ENCODE measurements at places on chromosomes 2 and 18.

DNA sequence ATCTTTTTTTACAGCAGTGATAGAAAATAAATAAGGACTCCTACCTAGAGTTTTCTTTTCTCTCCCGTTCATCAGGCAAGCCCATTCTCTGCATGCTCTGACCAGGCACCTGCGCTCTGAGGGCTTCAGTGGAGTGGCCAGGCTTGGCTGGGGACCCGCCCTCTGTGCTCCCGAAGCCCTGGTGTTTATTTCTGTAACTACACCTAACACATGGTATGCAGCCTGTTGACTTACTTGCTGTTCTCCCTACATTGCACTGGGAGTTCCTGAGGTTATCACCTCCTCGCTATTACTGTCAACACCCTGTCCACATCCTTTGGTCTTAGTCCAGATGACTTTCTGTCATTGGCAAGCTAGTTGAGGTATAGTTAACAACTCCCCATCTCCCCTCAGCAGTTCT lies 317.7 kb downstream of the LPIN1 start:
- DNase-seq: no peak

- DNase-seq: no peak
Observed at GRCh38 chr2:223949241-223949840, 4.2 kb upstream of the WDFY1 start.

DNA sequence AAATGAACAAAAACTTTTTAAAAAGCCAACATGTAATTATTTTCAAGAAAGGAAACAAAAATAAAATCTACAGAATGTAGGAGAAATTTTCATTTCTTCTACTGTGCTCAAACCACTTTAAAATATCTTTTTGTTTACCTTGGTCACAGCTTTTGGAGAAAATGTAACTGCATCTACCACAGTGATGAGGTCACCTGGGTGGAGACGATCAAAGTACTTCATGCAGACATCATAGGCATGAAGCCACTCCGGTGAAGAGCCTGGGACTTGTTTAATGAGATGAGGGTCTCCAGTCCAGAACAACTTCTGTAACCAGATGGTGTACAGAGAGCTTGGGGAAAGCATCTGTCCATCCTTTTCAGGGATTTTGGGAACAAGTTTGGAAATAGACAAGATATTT lies 285.8 kb downstream of the NBAS start:
- DNase-seq: no peak

GRCh38 chr2:42844901-42845821 lies 52.8 kb upstream of the HAAO start:
- no peak for DNase-seq

- no peak for DNase-seq
Observed at GRCh38 chr2:105401867-105402266, 3.0 kb upstream of the FHL2 start.

GRCh38 chr2:12597610-12598009 lies 119.1 kb upstream of the TRIB2 start:
- no peak for DNase-seq

DNA sequence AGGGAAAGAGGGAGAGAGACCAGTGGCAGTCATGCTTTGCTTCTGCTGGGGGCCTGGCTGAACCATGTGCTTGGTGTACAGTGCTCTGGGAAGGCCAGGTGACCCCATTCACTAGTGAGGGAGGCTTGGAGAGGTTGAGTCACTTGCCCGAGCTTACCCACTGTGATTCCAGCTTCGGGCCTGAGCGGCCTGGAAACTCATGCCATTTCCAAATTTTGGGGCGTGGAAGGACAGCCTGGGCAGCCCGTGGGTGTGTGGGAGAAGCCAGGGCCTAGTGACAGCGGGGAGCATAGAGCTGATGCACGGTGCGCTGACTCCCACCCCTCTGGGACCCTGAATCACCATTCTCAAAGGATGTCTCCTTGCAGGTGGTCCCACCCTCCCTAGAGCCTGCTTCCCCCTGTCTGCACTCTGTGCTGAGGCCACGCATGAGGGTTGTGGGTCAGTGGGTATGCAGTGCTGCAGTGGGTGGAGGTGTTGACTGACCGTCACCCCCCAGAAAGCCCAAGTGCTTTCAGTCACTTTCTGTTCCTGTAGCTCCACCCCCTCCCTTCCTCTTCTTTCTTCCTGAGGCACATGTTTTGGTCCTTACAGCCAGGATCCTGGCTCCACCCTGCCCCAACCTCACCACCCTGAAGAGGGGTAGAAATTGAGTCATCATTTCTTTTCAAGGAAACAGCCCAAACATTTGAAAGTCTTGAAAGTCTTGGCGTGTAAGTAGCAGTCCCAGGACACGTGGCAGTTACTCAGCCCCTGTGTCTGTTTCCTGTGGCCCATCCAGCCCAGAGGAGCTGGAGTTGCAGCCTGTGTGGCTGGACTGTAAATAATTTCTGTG lies 69.3 kb upstream of the MCFD2 start:
- DNase-seq: no peak

GRCh38 chr2:129744649-129745048 lies 234.8 kb upstream of the RAB6C start:
- DNase-seq: no peak

GRCh38 chr2:96243843-96244242 lies 22.0 kb downstream of the TMEM127 start:
- DNase-seq: no peak

DNA sequence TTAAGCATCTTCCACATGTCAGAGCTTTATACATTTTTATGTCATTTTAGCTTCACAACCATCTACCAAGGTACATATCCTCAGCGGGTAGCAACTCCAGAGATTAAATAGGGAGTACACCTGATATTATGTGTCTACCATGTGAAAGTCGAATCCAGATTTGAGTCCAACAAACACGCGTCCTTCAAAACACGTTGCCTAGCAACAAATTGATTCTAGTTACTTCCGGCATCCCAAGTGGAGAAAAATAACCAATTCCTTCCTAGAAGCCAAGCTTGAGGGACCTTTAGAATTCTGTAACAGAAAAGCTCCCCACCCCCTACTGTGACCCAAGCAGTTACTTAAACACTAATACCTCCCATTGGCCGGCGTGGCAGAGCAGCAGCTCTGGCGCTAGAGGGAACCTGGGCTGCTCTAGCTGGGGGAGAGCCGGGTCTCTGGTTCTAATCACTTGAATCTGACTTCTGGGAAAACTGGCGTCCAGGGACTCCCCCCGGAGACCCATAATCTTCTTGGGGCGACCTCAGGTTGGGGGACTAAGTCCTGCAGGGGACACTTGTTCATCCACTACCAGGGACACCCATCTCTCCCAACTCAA lies at the start of gene ERICH2:
Gene ERICH2 (plus strand): TSS at position 371 of the 598 bp plus-strand sequence. CDS start 304 bp downstream, outside the sequence.
- DNase-seq: no peak

- no peak for DNase-seq
Observed at GRCh38 chr2:10820562-10820961, 8.0 kb upstream of the PDIA6 start.

- no peak for DNase-seq
Observed at GRCh38 chr2:150491943-150492342, 4.5 kb upstream of the RND3 start.

- DNase-seq: no peak
Observed at GRCh38 chr2:106208874-106209273, 14.8 kb upstream of the UXS1 start.

- no peak for DNase-seq
Observed at GRCh38 chr18:78010363-78010762, 760.7 kb downstream of the GALR1 start.

GRCh38 chr2:189702071-189702470 lies 27.6 kb downstream of the ANKAR start:
- no peak for DNase-seq

DNA sequence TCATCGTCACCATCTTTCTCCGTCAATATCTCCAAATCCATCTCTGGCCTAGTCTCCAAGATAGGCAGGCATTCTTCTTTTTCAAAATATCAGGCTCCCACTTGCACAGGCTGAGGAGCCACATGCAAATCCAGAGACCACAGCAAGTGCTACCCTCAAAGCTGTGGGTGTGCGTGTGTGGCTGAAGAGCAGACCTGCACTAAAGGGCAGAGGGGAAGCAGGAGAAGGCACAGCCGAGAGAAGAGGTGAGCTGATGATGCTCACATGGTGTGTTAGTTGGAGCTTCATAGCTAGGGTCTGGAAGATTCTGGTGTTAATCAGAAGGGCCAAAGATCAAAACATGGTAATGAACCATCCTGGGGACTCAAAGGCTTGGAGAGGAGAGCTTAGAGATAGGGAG lies 3.8 kb downstream of the SPEG start:
- no peak for DNase-seq

- no peak for DNase-seq
Observed at GRCh38 chr2:229387866-229388265, 116.8 kb upstream of the PID1 start.

DNA sequence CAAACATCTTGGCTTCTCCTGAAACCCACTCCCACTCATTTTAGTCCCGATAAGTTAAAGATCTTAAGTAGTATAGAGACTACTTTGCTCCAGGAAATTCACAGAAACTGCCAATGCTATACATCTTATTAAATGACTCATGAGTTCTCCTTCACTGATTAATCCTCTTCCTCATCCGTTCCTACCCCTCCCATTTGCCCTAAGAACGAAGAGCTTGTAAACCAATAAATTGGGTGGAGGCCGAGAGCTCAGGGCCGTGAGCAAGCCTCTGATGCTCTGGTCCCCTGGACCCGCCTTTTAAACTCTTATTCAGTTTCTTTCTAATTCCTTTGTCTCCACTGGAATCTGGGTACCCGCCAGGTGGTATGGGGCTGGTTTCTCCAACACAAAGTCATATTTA lies 68.6 kb downstream of the METTL8 start:
- no peak for DNase-seq

- no peak for DNase-seq
Observed at GRCh38 chr2:213789940-213790339, 505.7 kb downstream of the SPAG16 start.

GRCh38 chr2:203669820-203670219 lies 36.6 kb upstream of the CD28 start:
- DNase-seq: no peak
